ENCODE measurements at places on chromosomes 12 and 14.

DNA sequence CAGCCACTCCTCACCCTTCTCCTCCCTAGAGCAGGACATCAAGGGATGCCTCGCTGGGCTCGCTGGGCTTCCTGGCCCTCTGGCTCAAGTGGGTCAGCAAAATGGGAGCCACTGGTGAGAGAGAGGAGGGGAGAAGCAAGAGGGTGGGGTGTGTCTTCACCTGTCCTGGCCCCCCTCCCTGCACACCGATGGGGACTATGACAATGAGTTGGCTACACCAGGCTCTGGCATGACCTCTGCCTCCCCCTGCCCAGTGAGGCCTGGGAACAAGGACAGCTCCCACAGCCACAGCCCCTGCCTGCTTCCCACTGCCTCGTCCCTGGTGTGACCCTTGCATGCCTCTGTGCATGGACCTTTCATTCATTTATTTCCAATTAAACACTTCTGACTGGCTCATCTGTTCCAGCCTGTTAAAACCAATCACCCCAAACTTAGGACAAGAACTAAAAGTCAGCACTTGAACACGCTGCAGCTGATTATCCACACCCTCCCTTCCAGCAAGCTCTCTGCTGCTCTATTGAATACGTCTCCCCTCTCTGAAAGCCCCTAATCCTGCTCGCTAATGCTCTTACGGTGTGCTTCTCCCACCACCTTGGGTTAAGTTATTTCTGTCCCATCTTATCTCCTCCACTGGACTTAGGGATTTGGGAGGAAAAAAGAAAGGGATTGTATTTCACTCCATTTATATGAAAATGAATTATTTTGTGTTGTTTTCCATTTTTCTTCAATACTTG lies 5.8 kb upstream of the PPP2R5C start:
- no peak for DNase-seq

DNA sequence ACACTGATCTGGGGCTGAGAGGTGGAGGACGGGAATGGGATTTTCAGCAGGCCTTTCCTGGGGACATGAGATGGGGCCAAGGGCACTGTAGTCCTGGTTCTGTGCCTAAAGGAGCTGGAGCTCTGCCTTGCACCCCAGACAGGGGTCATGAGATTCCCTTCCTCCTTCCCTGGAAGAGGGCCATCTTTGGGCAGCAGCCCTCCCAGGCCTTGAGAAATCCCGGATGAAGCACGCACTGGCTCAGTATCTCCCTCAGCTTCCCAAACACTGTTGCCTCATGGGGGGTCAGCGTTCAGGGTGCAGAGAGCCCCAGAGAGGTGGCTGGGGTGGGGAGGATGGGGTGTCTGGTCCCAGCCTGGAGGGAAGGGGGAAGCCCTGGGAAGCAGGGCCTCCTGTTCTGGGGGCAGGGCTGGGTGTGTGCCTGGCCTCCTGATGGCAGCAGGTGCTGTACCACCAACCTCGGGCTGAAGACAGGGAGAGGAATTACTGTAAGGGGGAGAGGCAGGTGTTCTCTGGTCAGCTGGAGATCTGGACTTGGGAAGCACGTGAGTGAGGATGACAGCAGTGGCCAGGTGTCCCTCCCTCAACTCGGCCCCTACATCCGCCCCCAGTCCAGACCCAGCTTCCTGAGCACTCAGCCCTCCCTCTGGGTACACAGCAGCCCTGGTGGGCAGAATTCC lies 8.4 kb upstream of the NR4A1 start:
- no peak for DNase-seq

- no peak for DNase-seq
Measured at GRCh38 chr14:105517096-105517495, 9.3 kb upstream of the TMEM121 start.

DNA sequence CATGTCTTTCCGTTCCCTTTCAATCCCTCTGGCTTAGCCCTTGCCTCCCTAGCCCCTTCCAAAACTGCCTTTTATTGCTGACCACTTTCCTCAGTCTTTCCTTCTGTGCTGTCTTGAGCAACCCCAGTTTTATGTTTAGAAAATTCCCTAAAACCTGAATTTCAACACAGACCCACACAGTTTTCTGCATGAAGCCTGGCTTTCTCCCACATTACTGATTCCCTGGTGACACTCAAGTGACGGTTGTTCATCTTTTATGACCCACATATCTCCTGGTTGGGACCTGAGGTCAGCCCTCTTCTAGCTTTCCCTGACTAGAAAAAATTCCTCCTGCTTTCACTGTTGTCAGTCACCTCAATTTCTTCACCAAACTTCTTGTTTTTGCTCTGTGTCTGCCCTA lies 21.0 kb downstream of the FGD4 start:
- no peak for DNase-seq

DNA sequence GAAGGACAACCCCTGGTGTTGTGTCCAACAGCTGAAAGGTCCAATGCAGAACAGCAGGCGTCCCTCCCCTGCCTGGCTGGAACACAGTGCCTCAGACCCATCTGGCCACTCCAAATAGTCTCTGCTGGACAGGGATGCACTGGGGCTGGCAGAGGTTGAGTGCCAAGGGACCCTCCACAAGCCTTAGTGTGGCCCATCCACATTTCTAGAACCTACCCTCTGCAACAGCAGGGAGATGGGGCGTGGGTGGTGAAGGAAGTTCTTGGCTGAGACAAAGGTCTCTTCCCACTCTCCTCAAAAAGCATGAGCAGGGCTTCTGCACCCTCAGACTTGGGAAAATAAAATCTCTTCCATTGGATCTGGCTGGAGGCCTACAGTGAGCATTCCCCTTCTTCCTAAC lies 36.5 kb downstream of the LTBP2 start:
- DNase-seq = no peak

DNA sequence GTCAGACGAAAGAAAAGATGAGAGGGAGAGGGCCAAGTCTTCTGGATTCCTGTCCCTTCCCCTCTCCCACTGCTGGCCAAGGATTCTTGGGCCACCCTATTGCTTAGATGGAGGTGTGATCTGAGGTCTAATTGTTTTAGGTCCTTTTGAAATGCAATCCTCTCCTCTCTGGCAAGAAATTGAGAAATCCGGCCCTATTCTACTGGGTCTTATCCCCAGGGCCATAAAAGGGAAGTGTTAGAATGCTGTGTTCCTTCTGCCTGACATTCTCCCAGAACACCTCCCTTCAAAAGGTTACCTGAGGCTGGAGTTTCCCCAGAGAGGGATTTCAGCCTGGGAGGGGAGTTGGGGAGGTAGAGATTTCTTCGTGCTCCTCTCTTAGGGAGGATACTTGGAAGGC lies 4.4 kb downstream of the WNT5B start:
- DNase-seq = no peak

DNA sequence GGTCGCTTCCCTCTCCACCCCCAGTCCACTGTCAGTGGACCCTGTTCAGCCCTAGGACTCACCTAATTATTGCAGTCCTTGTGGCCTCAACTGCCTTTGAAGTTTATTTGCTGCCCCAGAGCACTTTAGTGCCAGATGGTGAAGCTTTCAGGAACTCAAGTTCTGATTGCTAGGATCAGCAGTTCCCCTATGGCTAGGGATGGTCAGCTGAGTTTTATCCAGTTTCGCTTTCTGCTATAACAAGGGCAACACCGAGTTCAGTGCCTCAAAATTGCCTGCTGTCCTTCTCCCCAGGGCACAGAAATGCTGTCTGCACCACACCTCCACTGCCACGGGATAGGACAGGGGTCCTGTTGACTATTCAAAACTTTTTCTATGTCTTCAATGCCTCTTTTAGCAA lies 295.0 kb downstream of the GPHN start:
- DNase-seq = no peak

- DNase-seq = no peak
Measured at GRCh38 chr12:70989232-70989631, 68.7 kb upstream of the PTPRR start.

DNA sequence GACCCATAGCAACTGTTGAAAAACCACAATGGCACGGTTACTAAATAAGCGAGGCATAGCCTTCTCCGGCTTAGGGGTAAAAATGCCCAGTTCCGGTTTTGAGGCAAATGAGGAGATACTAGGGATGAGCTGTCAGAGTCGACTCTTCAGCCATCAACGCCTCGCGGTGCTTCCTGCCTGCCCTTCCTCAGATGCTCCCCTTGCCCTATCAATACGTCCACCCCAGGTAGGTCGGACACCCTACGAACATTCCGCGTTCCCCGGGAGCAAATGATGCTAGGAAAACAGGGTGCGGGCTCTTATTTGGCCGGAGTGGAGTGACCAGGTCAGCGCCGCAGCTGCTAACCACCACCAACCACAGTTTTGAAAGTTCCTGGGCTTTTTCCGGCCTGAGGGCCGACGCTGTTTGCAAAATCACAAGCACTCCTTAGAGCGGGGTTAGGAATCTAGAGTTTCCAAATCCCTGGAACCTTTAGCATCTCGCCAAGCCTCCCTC lies 1.2 kb downstream of the SRSF9 start:
- DNase-seq = no peak

- no peak for DNase-seq
Measured at GRCh38 chr14:55340482-55340881, 69.3 kb downstream of the FBXO34 start.

DNA sequence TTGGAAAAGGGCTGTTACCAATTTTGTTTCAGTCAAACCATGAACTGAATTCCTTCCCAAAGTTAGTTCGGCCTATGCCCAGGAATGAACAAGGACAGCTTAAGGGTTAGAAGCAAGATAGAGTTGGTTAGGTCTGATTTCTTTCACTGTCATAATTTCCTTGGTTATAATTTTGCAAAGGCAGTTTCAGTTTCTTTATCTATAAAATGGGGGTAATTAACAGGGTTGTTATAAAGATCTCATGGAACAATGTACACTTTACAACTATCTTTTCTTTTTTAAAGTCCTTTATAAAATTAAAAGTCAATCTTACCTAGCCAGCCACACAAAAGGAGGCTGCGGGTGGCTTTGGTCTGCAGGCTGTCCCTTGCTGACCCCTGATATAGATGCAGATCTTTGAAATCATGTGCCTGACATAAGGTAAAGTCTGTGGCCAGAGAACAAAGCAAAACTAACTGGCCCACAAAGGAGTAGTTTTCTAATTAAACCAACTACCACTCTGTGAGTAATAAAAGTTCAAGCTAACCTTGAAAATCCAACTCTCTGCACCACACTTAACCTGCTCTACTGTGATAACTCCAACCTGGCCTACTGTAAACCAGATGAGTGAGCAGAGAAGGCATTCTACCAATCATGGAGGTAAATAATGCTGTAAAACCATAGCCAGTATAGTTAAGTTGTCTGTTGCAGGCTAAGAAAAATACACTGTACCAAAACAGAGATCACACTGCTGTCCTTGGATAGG lies 49.5 kb downstream of the SLC38A1 start:
- DNase-seq = no peak

GRCh38 chr12:26534071-26534470 lies 298.9 kb downstream of the ITPR2 start:
- DNase-seq = no peak

GRCh38 chr12:96350982-96351381 lies 49.3 kb downstream of the CDK17 start:
- DNase-seq = no peak

GRCh38 chr12:25151476-25151875 lies 43.5 kb downstream of the DNAI7 start:
- DNase-seq = peak; percentile 98

DNA sequence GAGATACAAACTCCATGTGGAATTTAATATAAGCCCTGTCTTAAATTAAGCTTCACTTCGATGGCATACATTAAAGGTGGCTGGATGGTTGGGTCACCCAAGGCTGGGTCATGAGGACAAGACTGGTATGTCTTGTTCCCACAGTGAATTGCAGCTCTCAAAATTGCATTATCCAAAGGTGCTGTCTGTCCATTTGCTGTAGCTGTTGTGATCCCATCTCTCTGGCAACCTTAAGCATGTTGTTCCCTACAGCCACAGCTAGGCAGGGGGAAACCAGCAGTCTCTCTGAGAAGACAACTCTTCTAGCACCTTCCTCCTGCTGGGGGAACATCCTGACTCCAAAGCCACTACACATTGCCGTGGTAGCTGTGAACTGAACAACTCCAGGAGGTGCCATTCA lies 187.0 kb downstream of the NUAK1 start:
- no peak for DNase-seq

GRCh38 chr14:37179896-37180502 lies 7.6 kb upstream of the SLC25A21 start:
- DNase-seq = no peak

DNA sequence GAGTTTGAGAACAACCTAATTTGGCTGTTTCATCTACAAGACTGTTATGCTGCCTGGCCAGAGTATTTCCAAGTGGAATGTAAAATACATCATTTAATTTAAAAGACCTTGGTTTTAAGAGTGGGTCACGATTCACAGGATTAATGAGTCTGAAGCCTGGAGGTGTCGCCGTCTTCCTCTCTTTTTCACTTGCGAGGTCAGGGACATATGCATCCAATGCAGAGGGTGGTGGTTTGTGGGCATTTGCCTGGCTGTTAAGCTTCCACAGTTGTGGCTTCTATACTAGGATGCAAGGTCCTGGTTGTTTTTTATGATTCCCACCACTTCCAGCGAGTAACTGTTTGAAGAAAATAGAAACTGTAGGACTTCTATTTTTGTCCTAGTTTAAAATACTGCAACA lies 22.8 kb upstream of the RASSF3 start:
- DNase-seq = no peak

DNA sequence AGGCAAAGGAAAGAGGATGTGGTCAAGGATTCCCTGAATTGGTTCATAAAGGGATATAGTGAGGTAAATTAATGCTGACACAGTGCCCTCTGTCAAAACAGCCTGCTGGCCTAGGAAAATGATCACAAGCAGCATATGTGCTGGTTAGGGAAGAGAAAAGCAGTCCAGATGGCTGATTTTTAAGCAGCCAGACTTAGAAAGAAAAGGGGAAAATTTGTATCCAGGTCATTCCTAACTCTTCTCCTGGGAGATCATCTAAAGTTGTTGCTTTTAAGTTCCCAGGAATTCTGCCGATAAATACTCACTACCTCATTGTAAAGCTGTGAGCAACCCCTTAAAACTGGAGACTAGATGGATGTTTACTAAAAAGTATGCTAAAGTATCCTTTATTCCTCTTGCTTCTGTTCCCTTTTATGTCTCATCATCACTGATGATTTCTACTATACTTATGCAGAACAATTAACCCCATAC lies 46.4 kb upstream of the CNOT2 start:
- DNase-seq = no peak

DNA sequence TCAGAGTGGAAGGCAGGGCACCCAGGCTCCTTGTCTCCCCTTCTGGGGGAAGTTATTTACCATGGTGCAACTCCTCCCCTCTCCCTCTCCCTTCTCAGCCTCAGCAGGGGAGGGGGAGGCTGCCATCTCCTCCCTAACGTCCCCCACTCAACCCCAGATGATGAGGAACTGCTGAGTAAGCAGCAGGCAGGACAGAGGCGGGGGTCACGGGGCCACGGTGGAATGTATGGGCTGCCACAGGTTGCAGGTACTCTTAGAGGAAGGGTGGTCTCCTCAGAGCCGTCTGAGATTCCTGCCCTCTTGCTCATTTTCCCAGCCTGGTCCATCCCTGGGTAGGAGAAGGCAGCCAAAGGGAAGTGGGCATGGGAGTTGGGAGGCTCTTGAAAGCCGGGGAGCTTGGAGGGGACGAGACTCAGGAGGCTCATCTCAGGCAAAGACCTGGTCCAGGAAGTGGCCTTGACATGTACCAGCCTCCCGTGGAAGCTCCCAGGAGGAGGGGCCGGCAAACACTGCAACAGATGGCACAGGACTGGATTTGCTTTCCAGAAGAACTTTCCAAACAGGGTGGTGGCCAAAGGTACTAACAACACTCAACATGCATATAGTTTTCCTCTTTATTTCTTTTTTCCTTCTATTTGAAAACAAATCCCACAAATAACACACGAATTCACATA lies 19.0 kb downstream of the RIN3 start:
- DNase-seq = no peak

- DNase-seq = no peak
Measured at GRCh38 chr14:94722397-94722796, 47.5 kb downstream of the GSC start.

GRCh38 chr12:41804026-41804425 lies 340.6 kb downstream of the GXYLT1 start:
- no peak for DNase-seq

GRCh38 chr14:75521415-75522199 lies 662 bp upstream of the BATF start:
- DNase-seq = no peak
